ENCODE measurements at places on chromosomes 3 and 15. TPM values are rescaled to one million over a fixed set of nuclear protein-coding genes. Genes with fewer than 3 reads are reported as not detected.
A peak's percentile ranks its signal among the peaks of the same experiment; 100 is the strongest.

The IL20RB gene
- total RNA-seq: 3.2 TPM

GRCh38 chr3:142568393-142569017 lies 10.0 kb downstream of the ATR start:
- DNase-seq: peak; percentile 75

The CHRNA7 gene
- 3.8 TPM for total RNA-seq

GRCh38 chr3:171876680-171877147 lies 33.6 kb downstream of the TMEM212 start:
- no peak for DNase-seq

DNA sequence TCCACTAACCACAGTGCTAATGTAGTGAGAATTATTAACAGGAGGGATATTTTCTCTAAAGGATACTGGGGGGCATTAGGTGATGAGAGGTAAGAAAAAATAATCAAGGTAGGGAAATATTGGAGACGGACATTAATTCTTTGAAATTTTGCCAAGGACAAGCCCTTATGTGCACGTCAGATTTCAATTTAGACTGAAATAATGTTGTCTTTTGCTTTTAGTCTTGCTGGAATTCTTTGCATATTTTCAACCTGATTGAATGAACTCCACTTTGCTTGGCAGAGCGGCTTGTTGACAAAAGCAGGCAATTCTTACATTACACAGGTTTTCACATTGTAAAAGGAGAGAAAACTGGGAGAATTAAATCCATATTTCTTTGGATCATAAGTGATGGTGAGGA lies 25.0 kb upstream of the C3orf52 start:
- DNase-seq: no peak

GRCh38 chr3:24128199-24129005 lies 183.3 kb downstream of the NR1D2 start:
- no peak for DNase-seq

GRCh38 chr15:88704791-88705768 lies 66.3 kb downstream of the ISG20 start:
- DNase-seq: peak; percentile 90

The C3orf80 gene
- total RNA-seq: not detected

DNA sequence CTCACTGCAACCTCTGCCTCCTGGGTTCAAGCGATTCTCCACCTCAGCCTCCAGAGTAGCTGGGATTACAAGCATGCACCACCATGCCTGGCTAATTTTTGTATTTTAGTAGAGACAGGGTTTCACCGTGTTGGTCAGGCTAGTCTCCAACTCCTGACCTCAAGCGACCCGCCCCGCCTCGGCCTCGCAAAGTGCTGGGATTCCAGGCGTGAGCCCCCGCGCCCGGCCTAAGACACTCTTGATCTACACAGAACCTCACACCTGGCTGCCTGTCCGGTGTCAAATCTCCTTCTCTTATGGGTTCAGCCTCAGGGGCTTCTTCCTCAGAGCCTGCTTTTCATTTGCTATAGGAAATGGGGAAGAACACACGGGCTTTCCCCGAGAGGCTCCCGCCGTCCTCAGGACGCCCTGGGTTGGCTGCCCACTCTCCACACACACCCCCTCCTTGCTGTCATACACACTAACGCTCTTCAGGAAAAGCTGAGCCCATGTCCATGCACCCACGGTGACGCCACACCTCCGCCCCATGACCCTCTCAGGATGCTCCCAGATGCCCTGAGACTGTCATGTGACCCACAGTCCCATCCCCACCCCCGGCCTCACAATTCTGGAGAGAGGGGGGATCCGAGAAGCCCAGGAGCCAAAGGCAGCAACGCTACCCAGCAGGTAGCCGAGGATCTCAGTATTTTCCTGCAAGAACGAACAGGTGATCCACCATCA lies 10.4 kb downstream of the TMEM44 start:
- DNase-seq: peak; percentile 41

DNA sequence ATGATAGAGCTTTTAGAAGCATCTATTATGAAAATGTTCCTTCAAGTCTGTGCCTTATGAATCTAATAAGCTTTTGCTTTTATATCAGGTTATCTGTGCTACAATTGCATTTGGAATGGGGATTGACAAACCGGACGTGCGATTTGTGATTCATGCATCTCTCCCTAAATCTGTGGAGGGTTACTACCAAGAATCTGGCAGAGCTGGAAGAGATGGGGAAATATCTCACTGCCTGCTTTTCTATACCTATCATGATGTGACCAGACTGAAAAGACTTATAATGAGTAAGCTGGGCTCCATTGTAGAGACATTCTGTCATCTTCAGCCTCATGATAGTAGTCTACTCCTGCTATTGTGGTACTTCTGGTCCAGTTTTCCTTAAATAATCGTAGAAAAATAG lies 73.4 kb downstream of the BLM start:
- no peak for DNase-seq

DNA sequence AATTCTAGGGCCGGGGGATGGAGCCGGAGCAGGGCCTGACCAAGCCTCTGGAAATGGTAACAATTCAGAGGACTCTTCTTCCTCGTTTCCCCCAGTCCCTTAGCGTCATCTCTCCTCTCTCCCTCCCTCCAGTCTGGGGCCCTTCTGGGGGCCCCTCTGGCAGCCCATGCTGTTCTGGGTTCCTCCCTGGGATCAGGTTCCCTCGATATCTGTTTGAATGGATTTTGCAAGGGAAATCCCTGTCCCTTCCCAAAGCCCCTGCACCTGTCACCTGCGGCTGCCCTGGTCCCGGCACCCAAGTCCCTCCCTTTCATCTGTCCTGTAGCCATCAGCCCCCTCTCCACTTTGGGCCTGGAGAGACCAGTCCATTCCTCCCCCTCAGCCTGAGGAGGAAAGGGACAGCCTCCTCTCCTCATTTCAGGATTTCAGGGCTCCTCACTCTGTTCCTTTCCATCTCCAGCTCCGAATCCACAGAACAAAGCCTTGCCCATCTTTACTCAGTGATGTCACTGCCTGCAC lies 1.7 kb upstream of the PLCB2 start:
- peak; percentile 54 for DNase-seq

GRCh38 chr15:92473756-92474155 lies 80.1 kb downstream of the ST8SIA2 start:
- DNase-seq: no peak

DNA sequence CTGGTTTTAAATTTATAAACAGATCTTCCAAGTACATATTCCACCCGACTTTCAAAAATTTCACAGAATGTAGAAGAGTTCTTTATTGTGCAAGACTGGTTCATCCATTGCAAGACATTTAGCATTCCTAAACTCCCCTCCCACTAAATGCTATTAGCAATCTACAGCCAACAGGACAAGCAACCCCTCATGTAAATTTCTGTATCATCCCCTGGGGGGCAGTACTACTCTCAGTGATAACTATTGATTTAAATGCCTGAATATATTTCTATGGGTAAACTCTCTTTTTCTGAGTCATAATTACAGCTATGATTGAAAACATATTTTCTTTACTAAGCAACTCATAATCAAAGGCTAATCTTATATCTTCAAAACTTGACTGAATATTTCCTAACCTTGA lies 10.7 kb upstream of the SLC15A2 start:
- DNase-seq: peak; percentile 47

- DNase-seq: no peak
Measured at GRCh38 chr3:168975576-168975975, 687.9 kb downstream of the MECOM start.

Data from H7 (cell line).